ENCODE measurements at places on chromosomes 16 and 17.
A peak's percentile ranks its signal among the peaks of the same experiment; 100 is the strongest.

GRCh38 chr16:49528866-49529288, 155.3 kb downstream of the C16orf78 start:
- no peak for DNase-seq

GRCh38 chr17:50506298-50506697, 1.9 kb upstream of the MYCBPAP start:
- DNase-seq: no peak

DNA sequence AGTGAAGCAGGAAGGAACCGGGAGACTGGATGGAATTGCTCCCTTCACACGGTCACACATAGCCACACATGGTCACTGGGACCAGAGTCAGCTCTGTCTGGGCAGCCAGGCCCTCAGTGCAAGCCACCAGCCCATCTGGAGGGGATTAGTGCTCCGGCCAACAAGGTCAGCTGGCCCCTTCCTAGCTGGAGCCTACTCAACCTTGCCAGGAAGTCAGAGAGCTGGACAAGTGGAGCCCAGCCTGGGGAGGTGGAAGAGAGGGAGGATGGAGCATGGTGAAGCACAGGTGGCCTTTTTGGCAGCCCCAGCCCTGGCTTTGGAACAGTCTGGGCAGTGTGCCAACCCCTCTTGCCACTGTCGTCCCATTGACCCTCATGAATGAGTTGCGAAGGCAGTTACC, 3.7 kb upstream of the CACNA1G start:
- DNase-seq: peak; percentile 100

DNA sequence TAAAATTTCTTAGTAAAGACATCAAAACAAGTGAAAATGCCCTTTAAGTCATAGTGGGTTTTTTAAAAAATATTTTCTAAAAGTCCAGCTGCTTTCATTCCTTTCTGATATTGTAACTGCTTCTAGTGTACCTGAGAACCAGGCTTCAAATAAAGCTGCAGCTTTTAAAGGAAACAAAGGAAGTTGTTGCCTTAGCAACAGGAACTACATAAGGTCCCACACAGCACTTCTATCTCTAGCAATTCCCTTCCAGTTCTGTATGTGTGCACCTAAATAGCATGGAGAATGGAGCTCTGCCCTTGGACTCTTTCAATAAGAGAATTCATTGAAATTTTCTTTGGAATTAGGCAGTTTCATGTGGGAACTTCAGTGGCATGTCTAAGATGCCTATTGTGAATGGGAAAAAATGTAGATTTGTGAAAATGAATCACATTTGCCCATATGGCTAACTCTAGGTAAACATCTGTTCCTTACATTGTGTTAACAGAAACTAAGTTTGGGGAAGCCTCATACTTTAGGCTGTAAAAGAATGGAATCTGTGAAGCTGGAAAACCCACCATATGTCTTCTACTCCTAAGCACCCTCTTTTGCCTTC, 206.4 kb downstream of the KIF2B start:
- no peak for DNase-seq

- no peak for DNase-seq
Observed at GRCh38 chr17:31722251-31723056, 136.6 kb downstream of the COPRS start.

GRCh38 chr16:68116256-68116867, 31.2 kb downstream of the NFATC3 start:
- no peak for DNase-seq

DNA sequence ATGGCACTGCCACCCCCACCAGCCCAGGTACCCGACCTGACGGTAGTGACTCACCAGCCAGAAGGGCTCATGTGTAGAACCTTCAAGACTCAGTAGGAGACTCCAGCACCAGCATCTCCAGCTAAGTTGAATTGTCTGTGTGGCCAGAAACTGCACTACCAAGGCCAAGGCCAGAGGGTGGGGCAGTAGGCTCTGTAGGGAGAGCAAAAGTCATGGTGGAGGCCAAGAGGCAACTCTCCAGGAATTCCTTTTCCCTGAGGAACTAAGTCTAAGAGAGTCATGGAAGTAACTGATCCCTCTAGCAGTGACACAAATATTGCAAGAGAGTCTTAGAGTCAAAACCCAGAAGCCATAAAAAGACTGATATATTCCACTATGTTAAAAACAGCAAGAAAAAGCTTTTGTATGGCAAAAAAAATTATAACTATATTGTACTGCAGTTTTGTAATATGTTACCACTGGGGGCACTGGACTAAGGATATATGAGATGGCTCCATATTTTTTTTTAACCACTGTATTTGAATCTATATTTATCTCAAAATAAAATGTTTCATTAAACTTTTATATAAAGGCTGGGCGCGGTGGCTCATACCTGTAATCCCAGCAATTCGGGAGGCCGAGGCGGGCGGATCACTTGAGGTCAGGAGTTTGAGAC, 30.2 kb upstream of the GUCY2D start:
- no peak for DNase-seq

- no peak for DNase-seq
Observed at GRCh38 chr16:74740795-74741304, 33.8 kb downstream of the FA2H start.

DNA sequence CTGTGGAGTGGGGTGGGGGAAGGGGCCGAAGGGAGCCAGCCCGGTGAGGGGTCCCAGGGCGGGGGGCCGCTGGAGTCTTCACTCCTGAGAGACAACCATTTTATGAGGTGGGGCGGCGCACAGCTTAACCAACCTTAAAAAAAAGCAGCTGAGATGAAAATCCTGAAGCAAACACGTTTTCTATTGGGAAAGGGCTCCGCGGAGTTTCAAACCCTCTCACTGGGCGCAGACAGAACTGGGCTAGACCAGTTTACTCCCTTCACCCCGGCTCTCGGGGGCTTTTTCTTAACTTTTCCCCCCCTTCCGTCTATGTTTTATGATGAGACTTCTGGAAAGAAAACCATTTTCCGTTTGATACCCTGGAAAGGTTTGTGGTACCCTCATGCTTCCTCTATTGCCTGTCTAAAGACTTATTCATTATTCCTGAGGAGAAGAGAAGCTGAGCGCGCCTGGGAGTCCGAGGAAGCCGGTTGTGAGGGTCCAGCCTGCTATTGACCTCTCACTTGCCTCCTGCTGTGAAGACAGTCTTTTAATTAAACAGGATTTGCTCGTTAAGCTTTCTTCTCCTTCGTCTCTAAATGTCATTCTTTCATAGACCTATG, 482 bp upstream of the SSH2 start:
- DNase-seq: no peak
